ENCODE measurements at places on chromosomes 6 and 20.

DNA sequence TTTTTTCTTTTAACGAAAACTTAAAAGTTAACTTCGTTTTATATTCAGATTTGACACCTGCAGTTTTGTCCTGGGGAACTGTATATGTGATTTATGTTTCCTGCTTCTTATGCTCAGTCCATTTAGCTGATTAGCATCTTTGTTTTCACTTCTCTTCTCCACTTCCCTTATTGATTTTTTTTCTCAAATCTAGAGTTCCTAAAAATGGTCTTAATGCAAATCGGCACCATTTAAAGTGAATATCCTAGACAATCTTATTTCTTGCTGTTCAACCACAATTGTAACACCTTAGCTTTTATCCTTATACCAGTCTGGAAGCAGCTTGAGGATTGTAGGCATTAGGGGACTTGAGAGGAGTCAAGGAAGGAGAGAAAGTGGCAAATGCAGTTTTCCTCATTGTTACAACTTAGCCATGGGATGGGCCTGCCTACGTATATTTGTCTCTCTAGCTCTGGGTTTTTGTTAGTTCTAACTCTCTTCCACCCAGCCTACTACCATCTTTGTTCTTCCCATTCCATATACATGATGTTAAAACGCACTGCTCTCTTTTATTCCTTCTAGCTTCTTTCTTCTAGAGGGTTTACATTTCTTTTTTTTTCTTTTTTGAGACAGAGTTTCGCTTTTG lies 8.5 kb downstream of the QRSL1 start:
- DNase-seq: no peak

DNA sequence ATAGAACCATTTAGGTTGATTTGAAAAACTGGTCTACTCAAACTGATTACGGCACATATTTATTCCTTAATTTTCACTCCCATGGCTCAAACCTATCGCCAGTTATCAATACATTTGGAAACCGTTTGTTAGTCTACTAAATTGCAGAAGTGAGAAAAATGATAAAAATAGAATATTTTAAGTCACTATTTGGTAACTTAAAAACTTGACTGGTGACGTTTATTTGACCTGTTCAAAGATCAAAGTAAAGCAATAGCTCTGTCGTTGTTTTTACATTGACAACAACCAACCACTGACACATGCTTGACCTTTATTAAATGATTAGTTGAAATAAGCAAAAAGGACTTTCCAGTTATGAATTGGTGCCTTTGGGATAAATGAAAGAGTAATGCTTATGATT lies 402.9 kb upstream of the MAP3K7 start:
- DNase-seq: no peak

DNA sequence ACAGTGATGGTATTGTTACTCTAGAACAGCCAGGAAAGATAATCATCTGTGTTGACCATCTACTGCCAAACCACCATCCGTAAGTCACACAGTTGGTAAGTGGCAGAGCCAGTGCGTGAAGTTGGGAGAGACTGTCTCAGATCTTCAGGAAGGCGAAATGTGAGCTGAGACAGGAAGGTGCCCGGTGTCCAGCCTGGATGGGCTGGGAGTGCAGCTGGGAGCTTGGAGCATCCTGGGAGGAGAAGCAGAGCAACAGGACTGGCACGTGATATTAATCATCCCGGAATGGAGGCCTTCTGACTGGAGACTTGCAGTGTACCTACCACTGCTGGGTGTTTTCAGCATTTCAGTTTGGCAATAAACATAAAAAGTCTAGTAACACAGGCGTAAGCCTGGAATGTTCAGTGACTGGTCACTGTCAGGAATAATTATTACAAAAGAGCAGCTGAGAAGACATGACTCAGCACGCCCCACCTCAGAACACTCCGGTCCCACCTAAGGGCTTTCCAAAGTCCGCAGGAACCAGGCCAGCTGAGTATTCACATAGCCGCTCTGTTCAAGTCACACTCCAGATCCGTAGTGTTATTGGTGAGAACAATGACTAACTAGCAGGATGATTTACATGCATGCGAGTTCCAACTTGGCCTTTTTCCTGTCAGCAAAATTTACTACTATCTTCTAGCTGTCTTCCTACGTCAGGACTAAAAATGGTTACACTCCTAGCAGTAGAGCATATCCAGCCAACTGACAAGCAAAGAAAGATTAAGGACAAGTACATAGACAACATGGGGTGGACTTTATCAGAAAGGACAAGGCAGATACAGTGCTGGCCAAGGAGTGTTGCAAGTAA lies 45.1 kb upstream of the PNRC1 start:
- DNase-seq: peak; percentile 100

DNA sequence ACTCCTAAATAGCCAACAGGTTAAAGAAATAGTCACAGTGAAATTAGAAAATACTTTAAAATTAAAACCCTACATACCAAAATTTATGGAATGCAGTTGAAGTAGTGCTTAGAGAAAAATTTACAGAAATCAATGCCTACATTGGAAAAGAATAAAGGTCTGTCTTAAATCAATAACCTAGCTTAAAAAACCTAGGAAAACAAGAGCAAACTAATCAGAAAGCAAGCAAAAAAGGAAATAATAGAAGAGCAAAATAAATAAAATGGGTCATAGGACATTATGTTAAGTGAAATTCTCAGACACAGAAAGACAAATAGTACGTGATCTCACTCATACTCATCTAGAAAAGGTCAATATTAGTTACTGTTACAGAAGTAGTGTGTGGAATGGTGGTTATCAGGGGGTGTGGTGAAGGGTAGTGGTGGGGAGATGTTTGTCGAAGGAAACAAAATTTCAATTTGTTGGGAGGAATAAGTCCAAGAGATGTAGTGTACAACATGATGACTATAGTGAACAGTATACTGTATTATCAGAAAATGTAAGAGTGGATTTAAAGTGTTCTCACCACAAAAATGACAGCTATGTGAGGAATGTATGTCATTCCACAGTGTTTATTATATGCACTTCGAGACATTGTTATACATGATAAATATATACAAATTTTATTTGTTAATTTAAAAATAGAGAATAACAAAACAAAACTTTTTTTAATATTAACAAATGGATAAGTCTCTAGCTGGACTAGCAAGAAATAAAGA lies 423.6 kb downstream of the CDH26 start:
- DNase-seq: peak; percentile 6

DNA sequence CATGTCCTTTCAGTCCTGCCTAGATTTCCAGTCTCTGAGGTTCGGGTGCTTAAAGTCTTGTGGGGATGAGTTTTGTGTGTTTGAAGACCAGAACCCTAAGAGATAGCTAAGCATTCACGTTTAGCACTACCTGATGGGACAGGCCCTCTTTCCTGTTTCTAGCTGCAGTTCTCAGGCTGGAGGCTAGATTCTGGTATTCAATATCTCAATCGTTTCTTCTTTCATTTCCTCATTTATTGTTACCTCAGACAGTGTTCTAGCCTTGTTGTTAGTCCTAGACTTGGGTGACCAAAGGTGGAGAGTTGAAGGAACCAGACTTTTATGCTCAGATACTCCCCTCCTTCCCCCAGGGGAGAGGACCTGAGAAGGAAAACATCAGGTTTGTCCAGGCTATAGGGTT lies 16.8 kb downstream of the CEP250 start:
- no peak for DNase-seq

GRCh38 chr20:23673209-23673608 lies 15.6 kb downstream of the CST4 start:
- DNase-seq: no peak

DNA sequence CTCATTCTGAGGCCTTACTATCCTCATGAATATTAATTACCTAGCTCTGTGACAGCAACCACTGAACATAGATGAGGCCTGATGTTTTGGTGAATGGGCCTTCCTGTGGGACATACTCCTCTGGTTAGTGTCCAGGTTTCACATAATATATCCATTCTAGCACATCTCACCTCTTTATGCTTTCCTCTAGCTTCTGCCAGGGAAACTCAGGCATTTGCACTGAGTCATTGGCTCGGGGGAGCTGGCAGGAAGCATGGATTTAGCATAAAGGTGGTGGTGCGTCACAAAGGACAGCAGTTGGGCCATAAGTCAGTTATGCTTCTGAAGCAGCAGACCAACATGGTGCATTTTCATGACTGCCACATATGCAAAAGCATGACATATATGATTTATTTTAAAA lies 37.5 kb upstream of the TMEM170B start:
- DNase-seq: peak; percentile 15

- no peak for DNase-seq
Measured at GRCh38 chr6:12585497-12585958, 131.0 kb upstream of the PHACTR1 start.

DNA sequence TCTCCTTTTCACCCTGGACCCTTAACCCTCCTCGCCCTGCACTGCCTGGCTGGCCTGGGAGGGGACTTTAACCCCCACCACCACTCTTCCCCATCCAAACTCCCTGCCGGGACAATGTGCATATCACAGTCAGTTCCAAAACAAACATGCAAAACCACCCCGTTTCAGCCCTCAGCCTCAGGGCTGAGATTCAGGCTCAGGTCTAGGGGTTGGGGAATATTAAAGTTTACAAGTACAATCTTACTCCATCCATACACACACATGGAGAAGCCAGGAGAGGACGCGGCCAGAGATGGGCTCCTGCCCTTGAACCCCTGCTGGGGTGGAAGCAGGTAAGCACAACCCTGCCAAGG lies 534 bp downstream of the KIAA1755 start:
- no peak for DNase-seq

DNA sequence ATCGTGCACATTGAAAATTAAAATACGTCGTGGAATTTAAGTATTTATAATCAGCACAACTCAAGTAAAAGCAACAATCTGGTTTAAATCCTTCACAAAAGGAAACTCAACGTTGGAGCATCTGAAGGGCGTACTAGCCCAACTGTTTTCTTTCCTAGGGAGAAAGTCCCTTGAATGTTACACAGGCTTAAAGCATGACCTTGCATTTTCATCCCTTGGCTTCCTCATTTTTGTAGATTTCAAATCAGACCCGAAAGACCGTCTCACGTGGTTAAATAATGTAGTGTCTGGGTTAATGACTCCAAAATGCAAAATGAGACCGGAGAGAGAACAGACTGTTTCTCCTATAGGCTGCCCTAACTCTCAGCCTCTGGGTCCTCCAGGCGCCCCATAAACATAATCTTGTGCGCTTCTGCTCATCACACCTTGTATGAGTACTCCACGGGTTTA lies 249.2 kb upstream of the RREB1 start:
- DNase-seq: no peak

GRCh38 chr6:162882801-162883481 lies 155.2 kb downstream of the PACRG start:
- DNase-seq: no peak

- peak; percentile 64 for DNase-seq
Measured at GRCh38 chr6:35569011-35569461, 56.3 kb upstream of the TULP1 start.

DNA sequence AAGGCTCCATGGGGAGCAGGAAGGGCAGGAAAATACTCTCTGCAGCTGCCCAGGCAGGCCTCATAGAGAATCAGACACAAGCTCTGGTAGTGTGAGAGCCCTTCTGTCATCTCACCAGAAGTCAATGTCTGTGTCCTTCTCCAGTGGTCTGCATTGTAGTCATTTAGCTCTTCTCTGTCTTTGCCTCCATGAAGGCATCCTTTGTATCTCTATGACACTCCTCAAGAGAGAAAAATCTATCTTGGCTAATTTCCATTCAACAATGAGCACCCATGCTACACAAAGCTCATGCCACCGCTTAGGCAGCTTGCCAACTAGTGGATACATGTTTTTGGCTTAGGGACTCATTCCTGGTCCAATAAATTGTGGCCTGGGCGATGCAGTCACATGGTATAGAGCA lies 92.1 kb downstream of the RNF217 start:
- no peak for DNase-seq

DNA sequence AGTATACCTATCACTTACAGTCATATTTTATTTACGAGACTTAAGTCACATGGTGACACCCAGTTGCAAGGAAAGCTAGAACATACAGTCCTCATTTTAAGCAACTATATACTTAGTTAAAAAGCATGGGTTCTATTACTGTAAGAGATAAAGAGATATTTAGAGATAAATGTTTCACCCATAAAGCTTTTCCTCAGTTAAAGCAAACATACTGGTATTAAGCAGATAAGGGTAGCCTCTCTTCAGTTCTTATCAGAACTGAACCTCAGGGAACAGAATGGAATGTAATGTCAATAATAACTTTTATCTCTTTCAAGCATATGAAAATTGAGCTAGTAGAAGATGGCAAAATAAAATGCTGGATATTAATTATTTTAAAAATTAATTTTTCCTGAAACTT lies 9.9 kb upstream of the ASCC3 start:
- no peak for DNase-seq

DNA sequence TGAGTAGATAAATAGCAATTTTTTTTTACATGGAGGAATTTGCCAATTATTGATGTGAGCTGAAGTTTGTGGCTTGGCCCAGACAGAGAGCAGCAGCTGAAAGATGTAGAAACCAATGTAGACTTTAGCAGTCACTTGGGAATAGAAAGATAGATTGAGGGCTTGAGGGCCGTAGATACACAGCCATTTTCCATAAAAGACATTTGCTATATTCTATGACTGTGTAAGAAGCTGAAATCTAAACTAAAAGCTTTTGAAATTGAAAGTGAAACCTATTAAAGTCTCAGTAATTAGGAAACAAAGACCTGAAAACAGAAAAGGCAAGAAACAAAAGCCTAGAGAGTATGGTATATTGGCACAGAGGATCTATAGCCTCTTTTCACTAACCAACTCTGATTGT lies 332.7 kb downstream of the CENPW start:
- DNase-seq: peak; percentile 36

GRCh38 chr20:37816003-37816402 lies 86.9 kb upstream of the VSTM2L start:
- DNase-seq: no peak

DNA sequence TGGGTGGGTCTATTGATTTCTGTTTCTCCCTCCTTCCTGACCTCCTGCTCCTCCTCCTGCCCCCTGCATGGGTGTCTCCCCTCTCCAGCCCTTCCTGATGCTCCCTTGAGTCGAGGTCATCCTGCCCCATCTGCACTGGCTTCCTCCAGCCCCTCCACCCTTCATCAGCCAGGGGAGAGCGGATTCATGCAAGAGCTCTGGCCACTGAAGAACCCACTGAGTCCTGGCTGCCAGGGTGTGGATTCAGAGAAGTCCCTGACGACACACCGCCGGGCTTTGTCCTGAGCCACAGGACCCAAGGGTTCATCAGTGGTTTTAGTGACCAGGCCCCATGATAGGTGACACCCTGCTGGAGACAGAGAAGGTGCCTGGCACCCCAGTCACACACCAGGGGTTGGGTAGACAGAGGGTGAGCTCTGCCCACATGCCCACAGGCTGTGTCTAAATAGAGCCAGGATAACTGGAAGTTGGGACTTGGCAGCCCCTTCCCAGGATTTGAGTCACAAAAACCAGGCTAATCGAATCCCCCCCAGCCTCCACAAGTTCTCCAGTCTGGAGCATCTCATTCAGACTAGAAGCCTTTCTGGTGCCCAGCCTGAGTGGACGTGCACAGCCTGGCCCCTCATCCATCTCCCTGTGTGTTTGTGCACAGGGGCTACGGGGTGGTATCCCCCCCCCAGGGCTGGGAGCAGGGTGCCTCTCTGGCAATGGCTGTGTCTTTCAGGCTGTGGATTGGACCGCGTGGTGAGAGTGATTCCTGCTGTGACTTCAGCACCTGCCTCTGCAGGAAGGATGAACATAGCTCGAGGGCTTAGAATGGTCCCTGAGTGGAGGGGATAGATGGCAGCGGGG lies 1.2 kb downstream of the GFRA4 start:
- no peak for DNase-seq
